ENCODE measurements at places on chromosomes 6 and 20. TPM values are rescaled to one million over a fixed set of nuclear protein-coding genes. Genes with fewer than 3 reads are reported as not detected.

SLC22A3 gene
- 0.18 TPM for total RNA-seq

ANGPT4 gene
- 0.51 TPM for total RNA-seq

TMEM239 gene
- total RNA-seq, result not detected

OLIG3 gene
- not detected for total RNA-seq

LPA gene
- not detected for total RNA-seq

C20orf202 gene
- total RNA-seq, result 0.92 TPM

PIGU gene
- 16.5 TPM for total RNA-seq

CRIP3 gene
- 1.1 TPM for total RNA-seq

PDE7B gene
- total RNA-seq, result 0.62 TPM

IRAK1BP1 gene
- total RNA-seq, result 5.2 TPM

EYA4 gene
- 8.1 TPM for total RNA-seq

LY6G6D gene
- not detected for total RNA-seq

SAMD3 gene
- total RNA-seq, result 1.0 TPM

ECHDC1 gene
- total RNA-seq, result 84.1 TPM

CASP8AP2 gene
- 19.2 TPM for total RNA-seq

NAA20 gene
- 36.3 TPM for total RNA-seq

COL9A3 gene
- total RNA-seq, result 1.8 TPM

ZNF334 gene
- total RNA-seq, result 19.5 TPM

CST2 gene
- total RNA-seq, result not detected

ADGRB3 gene
- 2.4 TPM for total RNA-seq

CLVS2 gene
- total RNA-seq, result 0.28 TPM

GRM1 gene
- total RNA-seq, result 0.23 TPM

AVP gene
- not detected for total RNA-seq

CDH22 gene
- total RNA-seq, result 1.3 TPM

PAK5 gene
- total RNA-seq, result 0.10 TPM

SAMD10 gene
- 5.0 TPM for total RNA-seq

TENT5A gene
- 2.3 TPM for total RNA-seq

LAMA4 gene
- 23.9 TPM for total RNA-seq

GRIK2 gene
- 2.8 TPM for total RNA-seq

FAM184A gene
- total RNA-seq, result 134 TPM

BTN1A1 gene
- total RNA-seq, result 1.4 TPM

BMP5 gene
- total RNA-seq, result 0.18 TPM

BEND3 gene
- total RNA-seq, result 5.8 TPM

FILIP1 gene
- total RNA-seq, result 32.0 TPM

GGTLC1 gene
- total RNA-seq, result not detected

LY6G6C gene
- 0.28 TPM for total RNA-seq

MATN4 gene
- not detected for total RNA-seq

SLC32A1 gene
- total RNA-seq, result 3.4 TPM

PRDM13 gene
- total RNA-seq, result not detected

EBF4 gene
- total RNA-seq, result 5.9 TPM

WFDC12 gene
- not detected for total RNA-seq

METTL24 gene
- 6.5 TPM for total RNA-seq

CCDC170 gene
- 0.31 TPM for total RNA-seq

C6orf132 gene
- 0.87 TPM for total RNA-seq

SRMS gene
- not detected for total RNA-seq

NEURL2 gene
- total RNA-seq, result 3.6 TPM

SPATA25 gene
- 0.62 TPM for total RNA-seq

PNLDC1 gene
- not detected for total RNA-seq

PRRT1 gene
- total RNA-seq, result 2.1 TPM
